ENCODE measurements at places on chromosomes 2 and 18.
A peak's percentile ranks its signal among the peaks of the same experiment; 100 is the strongest.

- DNase-seq, result no peak
Measured at GRCh38 chr2:155099784-155100183, 401.3 kb downstream of the KCNJ3 start.

DNA sequence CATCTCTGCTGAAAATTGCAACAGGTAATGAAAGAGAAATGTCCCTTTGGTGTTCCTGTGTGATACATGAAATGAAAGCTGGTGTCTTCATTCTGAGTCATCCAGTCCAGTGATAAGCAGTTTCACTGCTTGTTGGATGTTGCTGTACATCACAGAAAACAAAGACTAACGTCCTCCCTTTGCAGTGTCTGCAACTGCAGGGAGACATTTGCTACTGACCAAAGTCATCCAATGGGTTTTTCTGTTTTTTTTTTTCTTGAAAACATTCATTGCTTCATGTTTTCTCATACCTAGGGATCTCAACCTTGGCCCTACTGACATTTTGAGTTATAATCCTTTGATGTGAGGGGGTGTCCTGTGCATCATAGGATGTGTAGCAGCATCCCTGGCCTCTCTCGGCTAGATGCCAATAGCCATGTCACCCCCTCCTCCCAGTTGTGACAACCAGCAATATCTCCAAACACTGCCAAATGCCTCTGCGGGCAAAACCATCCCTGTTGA lies 63.6 kb upstream of the FZD5 start:
- no peak for DNase-seq

DNA sequence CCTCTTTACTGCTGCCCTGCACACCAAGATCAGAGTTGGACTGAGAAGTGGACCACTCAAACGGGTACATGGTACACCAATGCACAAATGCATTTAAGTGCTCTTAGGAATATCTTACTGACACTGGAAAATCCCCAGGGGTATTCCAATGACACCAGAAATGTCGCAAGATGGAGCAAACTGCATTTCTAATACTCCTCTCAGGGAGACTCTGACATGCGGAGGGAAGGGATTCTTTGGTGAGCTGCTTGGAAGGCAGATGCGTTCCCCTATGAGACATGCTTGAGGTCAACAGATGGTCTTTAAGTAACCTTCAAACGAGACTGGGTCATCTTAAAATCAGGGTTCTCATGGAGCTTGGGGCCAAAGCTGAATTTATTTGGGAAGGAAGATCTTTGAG lies 521.8 kb upstream of the TCF4 start:
- no peak for DNase-seq

DNA sequence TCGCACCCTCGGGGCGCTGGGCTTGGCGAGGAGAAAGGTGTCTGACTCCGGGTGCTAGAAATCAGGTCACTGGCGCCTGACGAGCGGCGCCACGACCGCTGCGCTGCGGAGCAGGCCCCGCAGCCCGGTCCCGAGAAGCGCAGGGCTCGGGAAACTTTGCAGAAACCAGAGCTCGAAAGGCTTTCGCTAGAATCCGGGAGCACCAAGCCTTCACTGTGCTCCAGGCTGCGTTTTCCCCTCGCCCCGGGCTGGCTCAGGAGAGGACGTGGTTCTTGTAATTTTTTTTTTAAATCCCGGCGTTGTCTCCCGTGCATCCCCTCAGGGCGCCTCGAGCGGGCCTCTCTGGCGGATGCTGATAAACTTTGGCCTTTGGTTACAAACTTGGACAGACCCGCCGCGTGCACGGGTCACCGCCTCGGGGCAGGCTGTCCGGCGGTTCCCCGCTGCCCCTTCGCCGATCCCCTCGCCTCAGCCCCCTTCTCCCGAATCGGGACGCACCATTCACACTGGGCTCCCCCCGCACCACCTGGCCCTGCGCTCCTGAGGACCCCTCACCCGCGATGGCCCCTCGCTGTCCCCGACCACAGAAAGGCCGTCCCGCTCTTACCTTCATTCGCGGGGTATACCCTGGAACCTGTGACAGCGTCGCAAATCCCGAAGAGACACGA lies 419 bp downstream of the EPHA4 start:
- DNase-seq, result peak; percentile 68

GRCh38 chr2:200852605-200853004 lies 11.9 kb downstream of the CLK1 start:
- no peak for DNase-seq

GRCh38 chr2:170815311-170815710 lies 1.4 kb upstream of the GAD1 start:
- DNase-seq, result no peak

DNA sequence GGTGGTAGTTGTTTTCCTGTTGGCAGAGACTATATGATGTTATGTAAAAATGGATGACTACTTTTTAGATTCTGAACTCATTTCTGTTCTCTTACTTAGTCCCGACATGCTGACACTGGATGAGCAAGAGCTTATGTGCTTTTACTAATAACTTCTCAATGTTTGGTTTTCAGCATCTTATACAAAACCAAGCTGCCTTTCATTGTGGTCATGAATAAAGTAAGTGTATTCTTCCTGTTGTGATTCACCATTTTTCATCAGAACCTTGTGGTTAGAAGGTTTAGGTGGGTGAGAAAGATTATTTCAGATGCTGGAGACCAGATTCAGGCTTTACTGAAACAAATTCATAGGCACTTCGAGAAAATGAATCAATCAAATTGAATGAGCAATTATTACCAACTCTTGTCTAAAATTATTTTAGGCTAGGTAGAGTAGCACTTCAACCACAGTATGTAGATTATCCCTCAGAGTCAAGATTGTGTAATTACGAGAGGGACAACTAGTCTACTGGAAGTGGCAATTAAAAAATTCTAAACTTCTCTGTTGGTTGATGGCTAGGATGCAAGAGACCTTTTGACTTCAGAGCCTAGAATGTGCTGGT lies 9.3 kb downstream of the GPN1 start:
- DNase-seq, result no peak

DNA sequence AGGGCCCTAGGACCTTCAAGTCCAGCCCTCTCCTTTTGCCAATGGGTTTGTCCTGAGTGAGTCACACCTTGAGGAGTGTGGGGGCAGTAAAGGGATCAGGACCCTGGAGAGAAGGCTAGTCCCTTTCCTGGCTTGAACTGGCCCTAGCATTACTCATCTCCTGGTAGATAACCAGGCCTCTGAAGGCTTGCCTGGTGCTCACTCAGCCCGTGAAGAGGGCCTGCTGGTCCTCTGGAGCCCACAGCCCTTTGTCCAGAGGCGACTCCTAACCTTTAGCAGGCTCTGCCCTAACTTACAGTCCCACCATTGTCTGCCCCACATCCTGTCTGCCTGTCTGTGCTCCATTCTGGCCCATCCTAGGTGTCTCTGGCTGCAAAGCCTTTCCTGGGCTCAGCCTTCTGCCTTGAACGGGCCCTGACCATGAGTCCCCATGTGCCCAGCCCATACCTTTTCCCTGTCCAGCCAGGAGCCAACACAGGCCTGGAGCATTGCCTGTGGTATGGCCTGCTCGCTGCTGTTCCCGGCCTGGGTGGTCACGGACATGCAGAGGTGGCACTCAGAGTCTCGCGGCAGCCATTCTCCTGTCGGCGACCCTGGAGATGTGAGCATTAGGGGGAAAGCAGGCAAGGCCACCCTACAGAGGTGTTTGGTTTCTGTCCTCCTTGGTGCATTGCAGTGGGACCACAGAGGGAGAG lies 5.0 kb downstream of the SFTPB start:
- no peak for DNase-seq

- no peak for DNase-seq
Measured at GRCh38 chr2:197925976-197926375, 121.6 kb downstream of the PLCL1 start.
